ENCODE measurements at places on chromosomes 4 and X. TPM values are rescaled to one million over a fixed set of nuclear protein-coding genes. Genes with fewer than 3 reads are reported as not detected.
A peak's percentile ranks its signal among the peaks of the same experiment; 100 is the strongest.

The CXCR3 gene
- total RNA-seq = not detected

The XPNPEP2 gene
- 0.25 TPM for total RNA-seq

GRCh38 chr4:57148831-57149505 is 38.8 kb upstream of the IGFBP7 start:
- H3K27me3 ChIP-seq = no peaks in the 10 kb centered on the region
- no peak overlapping the region for H3K4me3 ChIP-seq
- no peaks in the 10 kb centered on the region for H3K36me3 ChIP-seq
- no peak overlapping the region for H3K27ac ChIP-seq
- DNase-seq = no peak
- no peaks in the 10 kb centered on the region for H3K4me1 ChIP-seq

The SHROOM3 gene
- 23.0 TPM for total RNA-seq

- no peaks in the 10 kb centered on the region for H3K4me1 ChIP-seq
- H3K27me3 ChIP-seq = no peaks in the 10 kb centered on the region
- no peak for DNase-seq
These were observed 49.4 kb downstream of the MCUB start for GRCh38 chr4:109609431-109609830.

The MAP9 gene
- total RNA-seq = 5.0 TPM

GRCh38 chrX:66030505-66031317 is 9.2 kb downstream of the VSIG4 start:
- H3K4me3 ChIP-seq = no peak overlapping the region
- H3K4me1 ChIP-seq = no peaks in the 10 kb centered on the region
- no peak overlapping the region for H3K27ac ChIP-seq
- no peaks in the 10 kb centered on the region for H3K27me3 ChIP-seq
- H3K36me3 ChIP-seq = no peaks in the 10 kb centered on the region

- no peak overlapping the region for H3K4me3 ChIP-seq
- peaks cover 85% of the 10 kb centered on the region for H3K36me3 ChIP-seq
- no peaks in the 10 kb centered on the region for H3K27me3 ChIP-seq
- no peak overlapping the region for H3K27ac ChIP-seq
- H3K4me1 ChIP-seq = peaks cover 21% of the 10 kb centered on the region
These were observed 51.9 kb downstream of the CCNI start for GRCh38 chr4:77023920-77024319.

The NLGN3 gene
- total RNA-seq = 0.58 TPM

The EDA2R gene
- 0.38 TPM for total RNA-seq

DNA sequence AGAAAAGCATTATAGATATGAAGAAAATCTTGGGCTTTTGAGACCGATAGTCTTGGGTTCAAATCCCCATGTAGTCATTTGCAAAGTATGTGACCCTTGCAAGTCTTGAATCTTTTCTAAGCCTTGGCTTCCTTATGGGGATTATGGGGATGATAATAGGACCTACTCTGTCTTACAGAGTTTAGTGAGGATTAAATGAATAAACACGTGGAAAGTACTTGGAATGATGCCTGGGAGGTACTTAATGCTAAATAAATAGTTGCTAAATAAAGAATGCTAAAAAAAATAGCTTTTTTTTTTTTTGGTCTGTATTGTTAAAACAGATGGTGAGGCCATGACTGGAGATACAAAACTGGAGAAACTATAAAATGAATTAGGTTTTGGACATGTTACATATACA is 292.7 kb downstream of the GPAT3 start:
- no peaks in the 10 kb centered on the region for H3K36me3 ChIP-seq
- no peaks in the 10 kb centered on the region for H3K27me3 ChIP-seq
- DNase-seq = no peak

GRCh38 chrX:104707572-104707971 is 141.6 kb downstream of the IL1RAPL2 start:
- H3K36me3 ChIP-seq = no peaks in the 10 kb centered on the region
- no peak overlapping the region for H3K27ac ChIP-seq
- H3K4me3 ChIP-seq = no peak overlapping the region
- DNase-seq = no peak
- H3K27me3 ChIP-seq = no peaks in the 10 kb centered on the region

DNA sequence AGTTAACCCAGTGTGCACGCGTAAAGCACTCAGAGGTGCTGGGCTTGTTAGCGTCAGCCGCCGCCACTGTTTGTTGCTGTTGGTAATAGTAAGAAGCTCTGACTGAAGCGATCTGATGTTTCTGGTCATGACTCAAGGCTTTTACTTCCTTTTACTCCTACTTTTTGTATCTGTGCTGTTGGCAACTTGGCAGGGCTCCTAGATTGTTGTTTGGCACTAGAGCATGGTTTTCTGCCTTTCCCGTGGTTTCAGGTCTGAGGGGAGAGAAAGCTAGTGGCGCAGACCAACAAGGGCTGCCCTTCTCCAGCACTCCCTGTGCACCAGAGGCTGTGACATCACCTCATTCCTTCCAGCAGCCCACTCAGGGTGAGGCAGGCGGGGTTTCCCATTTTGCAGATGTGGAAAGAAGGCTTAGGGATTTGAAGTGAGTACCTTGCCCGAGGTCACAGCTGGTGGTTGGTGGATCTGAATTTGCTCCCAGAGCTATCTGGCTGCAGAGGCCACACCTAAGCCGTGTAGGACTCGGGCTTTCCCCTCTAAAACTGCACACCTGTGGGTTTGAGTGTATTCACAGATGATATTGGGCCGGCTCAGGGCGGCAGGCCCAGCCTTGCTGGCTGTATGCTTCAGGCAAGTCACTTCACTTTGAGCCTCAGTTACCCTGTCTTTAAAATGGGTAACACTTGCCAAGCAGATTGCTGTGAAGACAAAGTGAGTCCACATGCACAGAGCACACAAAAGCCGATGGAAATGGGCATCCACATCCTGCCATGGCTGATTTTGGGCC is 51.2 kb upstream of the TADA2B start:
- H3K27me3 ChIP-seq = no peaks in the 10 kb centered on the region
- no peak overlapping the region for H3K4me3 ChIP-seq
- DNase-seq = no peak
- H3K27ac ChIP-seq = no peak overlapping the region
- H3K4me1 ChIP-seq = peaks cover 4% of the 10 kb centered on the region
- peaks cover 34% of the 10 kb centered on the region for H3K36me3 ChIP-seq

The SMPX gene
- 16.8 TPM for total RNA-seq

GRCh38 chrX:111071542-111072277 is 24.3 kb upstream of the PAK3 start:
- H3K27ac ChIP-seq = no peak overlapping the region
- H3K36me3 ChIP-seq = no peaks in the 10 kb centered on the region
- no peaks in the 10 kb centered on the region for H3K4me1 ChIP-seq
- DNase-seq = no peak
- H3K4me3 ChIP-seq = no peak overlapping the region

- no peak overlapping the region for H3K4me3 ChIP-seq
- H3K27me3 ChIP-seq = no peaks in the 10 kb centered on the region
- H3K27ac ChIP-seq = no peak overlapping the region
- no peak for DNase-seq
- no peaks in the 10 kb centered on the region for H3K4me1 ChIP-seq
These were observed 25.9 kb upstream of the CLDN24 start for GRCh38 chr4:183348136-183348535.

- peaks cover 14% of the 10 kb centered on the region for H3K4me1 ChIP-seq
- no peak overlapping the region for H3K27ac ChIP-seq
- H3K4me3 ChIP-seq = no peak overlapping the region
- no peaks in the 10 kb centered on the region for H3K36me3 ChIP-seq
- H3K27me3 ChIP-seq = no peaks in the 10 kb centered on the region
These were observed 49.7 kb upstream of the KLHL8 start for GRCh38 chr4:87270144-87270543.

GRCh38 chr4:3792813-3793212 is 26.6 kb downstream of the ADRA2C start:
- H3K27ac ChIP-seq = no peak overlapping the region
- peak; percentile 53 for DNase-seq
- no peaks in the 10 kb centered on the region for H3K4me1 ChIP-seq
- no peaks in the 10 kb centered on the region for H3K36me3 ChIP-seq
- no peak overlapping the region for H3K4me3 ChIP-seq

DNA sequence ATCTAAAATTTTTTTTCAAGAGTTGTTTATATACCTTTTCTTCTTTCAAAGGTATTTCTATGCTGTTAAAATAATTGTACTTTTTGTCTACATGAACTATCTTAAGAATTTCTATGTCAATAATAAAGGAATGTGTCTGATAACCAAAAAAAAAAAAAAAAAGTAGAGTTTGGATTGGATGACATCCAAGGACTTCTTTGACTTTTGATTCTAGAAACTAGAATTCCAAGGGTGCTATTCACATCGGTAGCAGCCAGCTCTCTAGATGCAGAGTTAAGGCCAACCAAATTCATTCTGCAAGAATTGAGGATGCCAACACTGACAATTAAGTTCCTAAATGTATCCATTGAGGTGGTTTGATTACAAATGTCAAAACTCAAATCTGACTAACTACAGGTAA is 42.0 kb upstream of the PRKG2 start:
- no peak overlapping the region for H3K4me3 ChIP-seq
- H3K27ac ChIP-seq = no peak overlapping the region
- no peaks in the 10 kb centered on the region for H3K36me3 ChIP-seq
- H3K4me1 ChIP-seq = no peaks in the 10 kb centered on the region

DNA sequence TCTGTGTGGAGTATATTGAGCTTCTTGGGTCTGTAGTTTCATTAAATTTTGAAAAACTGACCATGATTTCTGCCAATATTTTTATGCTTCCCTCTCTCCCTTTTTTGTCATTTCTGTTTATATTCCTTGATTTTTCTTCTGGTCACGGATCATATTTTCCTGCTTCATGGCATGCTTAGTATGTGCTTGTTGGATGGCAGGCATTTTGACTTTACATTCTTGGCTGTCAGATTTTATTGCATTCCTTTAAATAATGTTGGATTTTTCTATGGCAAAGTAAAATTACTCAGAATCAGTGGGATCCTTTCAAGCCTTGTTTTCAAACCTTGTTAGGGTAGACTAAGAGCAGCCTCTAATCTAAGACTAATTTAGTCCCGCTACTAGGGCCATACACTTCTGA is 531.8 kb downstream of the IL15 start:
- H3K4me3 ChIP-seq = no peak overlapping the region
- H3K36me3 ChIP-seq = peaks cover 10% of the 10 kb centered on the region
- H3K27ac ChIP-seq = no peak overlapping the region
- no peaks in the 10 kb centered on the region for H3K4me1 ChIP-seq
- no peaks in the 10 kb centered on the region for H3K27me3 ChIP-seq

GRCh38 chrX:26234177-26234576 is 18.2 kb downstream of the MAGEB5 start:
- H3K4me1 ChIP-seq = no peaks in the 10 kb centered on the region
- no peak overlapping the region for H3K27ac ChIP-seq
- no peak overlapping the region for H3K4me3 ChIP-seq

DNA sequence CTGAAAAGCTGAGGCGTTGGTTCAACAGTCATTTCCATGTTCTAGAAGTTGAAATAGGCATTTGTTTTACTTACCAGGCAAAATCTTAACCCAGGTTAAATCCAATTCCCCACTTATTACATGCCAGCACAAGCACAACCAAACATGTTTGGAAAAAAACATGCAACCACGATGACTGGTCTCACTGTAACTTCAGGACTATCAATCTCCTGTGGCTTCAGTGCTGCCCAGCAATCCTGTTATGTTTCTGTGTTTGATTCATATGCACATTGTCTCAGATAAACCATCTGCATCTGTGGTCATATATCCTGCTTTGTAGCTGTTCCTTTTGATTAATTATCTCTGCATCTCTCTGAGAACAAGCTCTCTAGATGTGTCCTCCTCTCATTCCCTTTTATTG is 28.3 kb downstream of the PRDM8 start:
- no peaks in the 10 kb centered on the region for H3K27me3 ChIP-seq
- H3K4me1 ChIP-seq = peaks cover 4% of the 10 kb centered on the region
- no peak overlapping the region for H3K27ac ChIP-seq
- H3K4me3 ChIP-seq = no peak overlapping the region

- no peaks in the 10 kb centered on the region for H3K36me3 ChIP-seq
- no peaks in the 10 kb centered on the region for H3K27me3 ChIP-seq
- H3K4me1 ChIP-seq = no peaks in the 10 kb centered on the region
- peak; percentile 24 for DNase-seq
- no peak overlapping the region for H3K4me3 ChIP-seq
These were observed 351.6 kb downstream of the NLGN4X start for GRCh38 chrX:5876984-5877596.
